ENCODE measurements at places on chromosomes 4 and X.

GRCh38 chr4:184748251-184748652 lies 14.4 kb upstream of the CENPU start:
- DNase-seq: no peak

DNA sequence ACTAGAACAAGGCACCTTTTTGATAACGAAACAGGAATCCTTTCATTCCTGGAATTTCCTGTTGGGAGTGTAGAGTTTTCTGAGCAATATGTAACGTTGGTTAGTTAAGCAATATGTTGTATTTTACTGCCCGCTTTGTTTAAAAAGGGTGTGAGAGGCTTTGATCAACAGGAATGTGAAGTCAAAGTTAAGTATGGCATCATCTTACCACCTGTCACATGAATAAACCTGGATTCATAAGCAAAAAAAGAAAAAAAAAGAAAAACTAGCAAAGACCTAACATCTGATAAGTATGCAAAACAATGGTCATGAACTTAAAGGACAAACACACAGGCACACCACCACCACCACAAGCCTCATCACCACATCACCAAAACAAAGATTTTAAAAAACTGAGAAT lies 7.1 kb upstream of the CXCL5 start:
- DNase-seq: no peak

DNA sequence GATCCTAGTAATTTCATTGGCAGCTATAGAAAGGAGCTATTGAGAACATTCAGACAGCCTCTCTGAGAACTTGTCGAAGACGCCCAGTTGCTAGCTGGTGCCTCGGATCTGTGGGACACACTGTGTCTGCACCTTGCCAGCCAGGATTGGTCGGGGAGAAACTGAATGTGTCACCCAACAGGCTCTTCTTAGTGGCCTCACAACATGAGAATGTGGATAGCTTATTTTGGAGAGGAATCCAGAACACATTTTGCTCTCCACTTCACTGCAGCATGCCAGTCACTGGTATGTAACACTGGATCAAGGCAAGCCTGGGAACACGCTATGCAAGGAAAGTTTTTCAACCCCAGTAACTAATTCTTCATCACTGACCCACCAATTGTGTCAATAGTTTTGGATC lies 89.5 kb upstream of the TRPC3 start:
- no peak for DNase-seq

DNA sequence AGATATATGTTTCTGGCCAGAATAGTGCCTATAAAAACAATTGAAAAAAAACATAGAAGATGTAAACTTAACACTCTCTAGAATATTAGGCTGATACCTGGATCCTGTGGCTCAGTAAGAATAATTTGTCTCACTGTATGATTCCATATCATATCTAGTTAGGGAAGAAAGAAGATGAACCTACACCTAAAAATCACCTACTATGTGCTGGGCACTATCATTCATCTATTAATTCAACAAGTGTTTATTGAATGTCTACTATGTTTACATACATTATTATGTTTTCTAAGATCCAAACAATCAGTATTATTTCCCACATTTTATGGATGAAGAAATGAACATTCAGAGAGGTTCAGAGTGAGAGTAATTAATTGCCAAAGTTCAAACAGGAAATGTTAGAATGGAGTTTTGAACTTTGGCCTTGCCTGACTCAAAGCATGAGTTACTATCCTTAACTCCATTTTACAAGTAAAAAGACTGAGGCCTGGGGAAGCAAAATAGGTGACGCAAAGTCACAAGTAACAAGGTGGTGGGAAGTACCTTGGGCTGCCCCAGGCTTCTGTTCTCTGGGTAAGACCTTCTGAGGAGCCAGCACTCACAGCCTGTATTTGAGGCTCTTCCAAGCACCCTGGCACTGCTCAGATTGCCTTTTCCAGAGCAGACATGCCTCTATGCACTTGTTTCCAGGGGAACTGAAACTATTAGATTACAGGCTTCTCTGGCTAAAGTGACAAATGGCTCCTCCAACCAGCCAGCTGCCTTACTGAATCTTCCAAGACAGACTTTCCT lies 111.1 kb upstream of the ACSL4 start:
- DNase-seq: no peak

GRCh38 chr4:2462992-2463762 lies 5.7 kb upstream of the RNF4 start:
- no peak for DNase-seq

DNA sequence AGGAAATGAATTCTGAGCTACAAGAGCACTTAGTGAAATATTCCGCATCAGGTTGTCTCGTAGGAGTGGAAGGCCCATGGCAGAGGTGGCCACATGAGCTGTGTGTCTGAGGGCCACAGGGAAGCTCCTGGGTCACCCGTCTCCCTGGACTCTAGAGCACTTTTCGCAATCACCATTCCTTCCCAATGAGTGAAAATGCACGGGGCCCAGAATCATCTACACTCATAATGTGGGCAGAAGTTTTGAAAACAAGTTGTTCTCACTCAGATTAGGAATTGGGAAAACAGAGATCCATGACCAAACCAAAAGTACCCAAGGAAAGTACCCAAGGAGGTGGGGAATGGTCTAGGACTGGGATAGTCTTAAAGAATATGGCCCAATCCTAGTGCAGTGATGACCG lies 94.4 kb downstream of the SCD5 start:
- no peak for DNase-seq

- no peak for DNase-seq
Measured at GRCh38 chr4:2817701-2818350, 24.9 kb downstream of the SH3BP2 start.

- no peak for DNase-seq
Measured at GRCh38 chr4:113837397-113837796, 75.9 kb upstream of the CAMK2D start.

- DNase-seq: no peak
Measured at GRCh38 chr4:177204126-177204525, 105.5 kb upstream of the NEIL3 start.

GRCh38 chr4:52987392-52988056 lies 125.4 kb downstream of the RASL11B start:
- DNase-seq: no peak

DNA sequence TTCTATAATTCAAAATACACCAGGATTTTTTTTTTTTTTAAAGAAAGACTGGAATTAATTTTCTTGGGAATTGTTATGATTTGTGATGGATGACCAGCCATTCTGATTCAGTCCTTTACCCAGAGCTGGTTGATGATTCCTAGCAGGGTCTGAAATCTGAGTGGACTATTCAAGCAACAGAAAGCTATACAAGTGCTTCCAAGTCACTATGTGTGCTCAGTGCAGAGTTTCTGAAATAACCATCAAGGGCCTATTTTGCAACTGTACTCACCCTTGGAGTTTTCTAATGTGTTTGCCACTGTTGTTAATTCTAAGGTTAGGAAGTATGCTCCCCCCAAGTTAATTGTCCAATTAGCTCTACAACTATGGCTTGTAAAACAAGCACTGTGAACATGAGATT lies 137.7 kb upstream of the RAPGEF2 start:
- DNase-seq: no peak

Data from C1 segment of cervical spinal cord (tissue), 14 donors.